ENCODE measurements at places on chromosomes 5 and 9. TPM values are rescaled to one million over a fixed set of nuclear protein-coding genes. Genes with fewer than 3 reads are reported as not detected.

CCDC152 gene
- polyA plus RNA-seq: 13.3 TPM

CNTNAP3 gene
- 6.1 TPM for polyA plus RNA-seq

IFNA13 gene
- not detected for polyA plus RNA-seq

PHF24 gene
- polyA plus RNA-seq: 0.29 TPM
